ENCODE measurements at places on chromosomes 2 and 18.

DNA sequence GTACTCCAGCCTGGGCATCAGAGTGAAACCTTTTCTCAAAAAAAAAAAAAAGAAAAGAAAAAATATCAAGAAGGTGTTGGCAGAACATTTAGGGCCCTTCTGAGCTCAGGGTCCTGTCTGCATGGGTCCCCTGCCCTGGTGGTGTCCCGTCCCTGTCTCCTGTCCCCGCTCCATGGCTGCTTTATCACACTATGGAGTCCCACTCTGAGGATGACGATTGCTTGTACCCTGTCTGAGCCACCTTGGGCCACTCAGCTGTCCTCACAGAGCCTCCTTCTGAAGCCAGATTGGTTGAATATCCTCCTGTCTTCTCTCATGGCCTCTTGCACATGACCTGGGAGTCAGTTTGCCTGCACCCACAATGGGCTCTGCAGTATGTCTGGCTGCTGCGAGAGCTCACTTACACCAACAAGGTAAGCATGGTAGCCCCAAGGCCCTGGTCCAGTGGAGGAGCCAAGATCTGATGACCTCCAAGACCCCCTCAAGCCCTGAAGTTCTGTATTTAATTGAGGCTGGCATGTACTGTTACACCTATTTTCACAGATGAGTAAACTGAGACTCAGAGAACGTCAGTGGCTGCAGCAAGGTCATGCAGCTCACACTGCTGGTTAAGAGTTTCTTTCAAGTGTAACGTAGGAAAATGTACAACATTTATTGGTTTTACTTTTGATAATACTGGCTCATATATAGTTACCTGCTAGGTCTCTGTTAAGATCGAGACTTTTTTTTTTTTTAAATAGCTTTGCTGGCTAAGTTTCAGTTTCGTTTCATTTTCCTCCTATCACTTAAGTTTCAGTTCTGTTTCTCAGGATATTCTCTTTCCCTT lies 16.9 kb upstream of the ZCCHC2 start:
- no peak for DNase-seq

GRCh38 chr2:216210701-216211540 lies 101.8 kb downstream of the XRCC5 start:
- no peak for DNase-seq

GRCh38 chr2:179181002-179181401 lies 83.6 kb downstream of the SESTD1 start:
- DNase-seq = no peak

DNA sequence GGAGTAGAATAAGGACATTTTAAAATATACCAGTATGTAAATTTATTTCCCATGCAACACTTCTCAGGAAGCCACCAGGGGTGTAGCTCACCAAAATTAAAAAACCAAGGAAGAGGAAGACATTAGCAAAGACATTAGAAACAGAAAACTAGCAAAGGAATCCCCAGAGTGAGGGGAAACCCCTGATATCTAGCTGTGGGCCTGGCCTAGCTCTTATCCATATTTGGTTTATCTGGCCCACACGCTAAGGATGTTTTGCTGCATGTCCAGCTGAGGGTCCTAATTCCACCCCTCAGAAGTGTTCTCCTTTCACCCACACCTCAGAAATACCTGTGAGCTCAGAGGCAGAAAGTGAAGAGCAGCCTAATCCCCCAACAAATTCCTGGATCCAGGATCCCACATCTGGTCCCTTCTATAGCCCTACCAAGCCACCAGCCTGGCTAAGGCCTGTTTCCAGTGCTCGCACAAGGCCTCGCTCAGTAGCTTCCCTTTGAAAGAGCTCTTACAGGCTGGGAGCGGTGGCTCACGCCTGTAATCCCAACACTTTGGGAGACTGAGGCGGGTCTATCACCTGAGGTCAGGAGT lies 17.4 kb downstream of the OSBPL1A start:
- no peak for DNase-seq

- no peak for DNase-seq
Measured at GRCh38 chr2:64942693-64943092, 46.5 kb upstream of the SLC1A4 start.

DNA sequence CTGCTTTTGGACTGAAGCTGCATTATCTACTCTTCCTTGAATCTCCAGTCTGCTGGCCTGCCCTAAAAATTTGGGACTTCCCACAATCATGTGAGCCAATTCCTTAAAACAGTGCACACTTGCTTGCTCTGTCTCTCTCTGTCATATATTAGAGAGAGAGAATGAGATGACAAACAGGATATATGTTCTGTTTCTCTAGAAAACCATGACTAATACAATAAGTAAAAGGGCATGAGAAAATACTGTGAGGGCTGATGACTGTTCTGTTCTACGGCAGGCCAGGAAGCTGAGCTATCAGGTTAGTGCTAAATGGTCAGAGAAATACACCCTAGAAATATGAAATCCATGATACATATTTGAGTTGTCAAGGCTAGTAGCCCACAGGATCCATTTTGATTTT lies 1896.8 kb upstream of the CELF4 start:
- DNase-seq = no peak

Data from activated CD4-positive, alpha-beta T cell treated with anti-CD3 and anti-CD28 coated beads, Interleukin-2, amount 50 U/mL, for 1 hour (primary cell).